ENCODE measurements at places on chromosomes 16 and 17. TPM values are rescaled to one million over a fixed set of nuclear protein-coding genes. Genes with fewer than 3 reads are reported as not detected.

NLGN2 gene
- 33.6 TPM for total RNA-seq

DNA sequence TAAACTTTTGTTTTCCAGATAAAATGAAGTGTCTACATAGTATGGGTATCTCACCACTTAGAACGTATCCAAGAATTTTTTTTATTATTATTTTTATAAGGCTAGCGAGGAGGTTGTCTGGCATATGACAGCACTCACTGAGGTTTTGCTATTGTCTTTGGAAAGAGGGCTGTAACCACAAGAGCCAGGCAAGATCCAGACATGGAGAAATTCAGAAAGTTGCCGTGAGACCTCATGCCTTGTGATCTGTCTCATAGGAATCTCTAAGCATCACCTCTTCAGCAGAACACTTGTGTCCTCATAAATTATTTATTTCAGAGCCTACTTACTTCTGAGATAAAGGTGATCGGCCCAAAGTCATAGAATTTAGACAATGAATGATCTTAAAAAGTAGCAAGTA lies 410.8 kb downstream of the CDH11 start:
- no peak overlapping the region for H3K4me3 ChIP-seq
- no peaks in the 10 kb centered on the region for H3K36me3 ChIP-seq
- no peak overlapping the region for H3K27ac ChIP-seq
- no peak for DNase-seq
- H3K27me3 ChIP-seq = no peaks in the 10 kb centered on the region

GRCh38 chr17:74202938-74203337 lies 540 bp upstream of the RPL38 start:
- H3K4me1 ChIP-seq = peaks cover 24% of the 10 kb centered on the region
- peaks cover 5% of the 10 kb centered on the region for H3K27me3 ChIP-seq
- peaks cover 24% of the 10 kb centered on the region for H3K36me3 ChIP-seq
- no peak overlapping the region for H3K27ac ChIP-seq

DNA sequence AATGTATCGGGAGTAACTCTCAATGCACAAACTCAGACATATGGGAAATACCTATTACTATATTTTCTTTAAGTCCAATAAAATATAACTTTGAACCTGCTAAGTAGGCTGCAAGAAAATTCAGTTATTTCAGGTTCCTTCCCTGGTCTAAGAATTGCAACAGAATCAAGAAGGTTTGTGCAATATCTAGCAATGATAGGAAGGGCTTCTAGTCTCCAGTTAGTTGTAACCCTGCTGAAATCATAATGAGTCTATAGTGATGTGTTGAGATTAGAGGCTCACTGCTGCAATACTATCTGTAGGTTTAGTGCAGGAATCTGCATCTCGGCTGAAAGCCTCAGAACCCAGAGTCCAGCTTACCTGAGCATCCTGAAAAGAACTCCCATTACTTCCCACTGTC lies 110.5 kb downstream of the PMP22 start:
- no peaks in the 10 kb centered on the region for H3K4me1 ChIP-seq
- no peak overlapping the region for H3K27ac ChIP-seq
- H3K4me3 ChIP-seq = no peak overlapping the region
- no peaks in the 10 kb centered on the region for H3K27me3 ChIP-seq
- DNase-seq = no peak

- H3K36me3 ChIP-seq = no peaks in the 10 kb centered on the region
- no peak for DNase-seq
- no peak overlapping the region for H3K4me3 ChIP-seq
- no peak overlapping the region for H3K27ac ChIP-seq
- no peaks in the 10 kb centered on the region for H3K27me3 ChIP-seq
- H3K4me1 ChIP-seq = peaks cover 2% of the 10 kb centered on the region
Observed at GRCh38 chr17:44761932-44762810, 3.4 kb downstream of the ADAM11 start.

All from Panc1 (cell line).